ENCODE measurements at places on chromosomes 2 and 18. TPM values are rescaled to one million over a fixed set of nuclear protein-coding genes. Genes with fewer than 3 reads are reported as not detected.
A peak's percentile ranks its signal among the peaks of the same experiment; 100 is the strongest.

DNA sequence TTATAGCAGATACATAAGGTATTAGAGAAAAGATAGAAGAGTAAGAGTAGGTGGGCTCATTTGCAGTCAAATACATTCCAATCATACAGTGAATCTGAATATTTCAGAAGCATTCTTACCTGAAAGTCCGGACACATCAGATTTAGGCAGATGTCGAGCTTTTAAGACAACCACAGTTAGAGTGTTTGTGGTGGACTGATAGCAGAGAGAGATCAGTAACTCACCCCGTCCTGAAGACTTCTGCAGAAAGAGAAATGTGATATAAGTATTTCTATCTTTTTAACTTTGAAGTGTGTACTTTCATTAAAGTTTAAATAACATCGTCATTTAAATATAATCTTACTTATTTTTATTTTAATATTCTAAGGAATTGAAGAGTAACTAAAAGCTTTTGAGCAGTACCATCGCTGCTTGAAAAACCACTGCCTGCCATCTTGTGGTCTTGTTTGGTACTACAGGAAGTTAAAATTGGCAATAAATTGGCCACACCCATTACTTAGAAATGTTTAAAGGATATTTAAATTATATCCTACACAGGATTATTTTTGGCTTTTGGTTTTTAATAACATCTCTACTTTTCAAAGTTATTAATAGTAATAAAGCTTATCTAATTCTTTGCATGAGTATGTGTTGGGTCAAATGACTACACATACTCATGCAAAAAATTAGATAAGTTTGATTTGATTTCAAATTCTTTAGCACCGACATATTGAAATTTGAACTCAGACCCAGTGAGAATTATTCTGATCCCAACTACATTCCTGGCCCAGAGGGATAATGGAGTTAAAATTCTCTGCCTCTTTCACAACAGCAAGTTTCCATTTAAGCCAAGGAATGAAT lies 5.5 kb downstream of the SYT4 start:
- peaks cover 34% of the 10 kb centered on the region for H3K27me3 ChIP-seq
- no peak overlapping the region for H3K27ac ChIP-seq
- H3K36me3 ChIP-seq, result no peaks in the 10 kb centered on the region
- no peak overlapping the region for H3K4me3 ChIP-seq
- H3K4me1 ChIP-seq, result no peaks in the 10 kb centered on the region

GRCh38 chr18:9453283-9453682 lies 22.0 kb upstream of the RALBP1 start:
- H3K27me3 ChIP-seq, result peaks cover 33% of the 10 kb centered on the region
- no peak overlapping the region for H3K4me3 ChIP-seq

GRCh38 chr2:171830039-171830438 lies 64.0 kb downstream of the SLC25A12 start:
- no peak overlapping the region for H3K4me3 ChIP-seq
- peaks cover 9% of the 10 kb centered on the region for H3K4me1 ChIP-seq
- H3K27me3 ChIP-seq, result no peaks in the 10 kb centered on the region
- H3K36me3 ChIP-seq, result peaks cover 77% of the 10 kb centered on the region
- H3K27ac ChIP-seq, result no peak overlapping the region

- no peak overlapping the region for H3K4me3 ChIP-seq
- peaks cover 65% of the 10 kb centered on the region for H3K4me1 ChIP-seq
Observed at GRCh38 chr2:42959234-42960001, 167.0 kb upstream of the HAAO start.

DNA sequence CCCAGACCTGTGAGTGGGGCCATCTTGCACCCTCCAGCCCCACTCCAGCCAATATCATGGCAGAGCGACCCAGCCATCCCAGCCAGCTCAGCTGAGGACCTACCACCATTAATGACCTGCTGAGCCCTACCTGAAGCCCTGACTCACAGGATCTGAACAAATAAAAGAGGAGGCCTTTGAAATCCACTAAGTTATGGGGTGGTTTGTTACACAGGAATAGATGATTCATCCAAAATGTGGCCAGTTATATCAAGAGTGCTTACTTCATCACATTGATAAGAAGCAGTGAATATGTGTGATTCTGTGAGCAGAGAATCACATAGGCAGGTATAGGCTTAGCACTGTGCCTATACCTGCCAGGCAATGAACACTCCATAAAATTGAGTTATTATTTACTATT lies 34.7 kb upstream of the FAM124B start:
- H3K4me1 ChIP-seq, result no peaks in the 10 kb centered on the region
- H3K27ac ChIP-seq, result no peak overlapping the region
- no peaks in the 10 kb centered on the region for H3K36me3 ChIP-seq
- no peak overlapping the region for H3K4me3 ChIP-seq

GRCh38 chr2:215529271-215529670 lies 93.4 kb upstream of the FN1 start:
- H3K27me3 ChIP-seq, result no peaks in the 10 kb centered on the region
- H3K4me1 ChIP-seq, result peaks cover 73% of the 10 kb centered on the region
- DNase-seq, result no peak
- H3K4me3 ChIP-seq, result no peak overlapping the region
- peaks cover 2% of the 10 kb centered on the region for H3K36me3 ChIP-seq

DNA sequence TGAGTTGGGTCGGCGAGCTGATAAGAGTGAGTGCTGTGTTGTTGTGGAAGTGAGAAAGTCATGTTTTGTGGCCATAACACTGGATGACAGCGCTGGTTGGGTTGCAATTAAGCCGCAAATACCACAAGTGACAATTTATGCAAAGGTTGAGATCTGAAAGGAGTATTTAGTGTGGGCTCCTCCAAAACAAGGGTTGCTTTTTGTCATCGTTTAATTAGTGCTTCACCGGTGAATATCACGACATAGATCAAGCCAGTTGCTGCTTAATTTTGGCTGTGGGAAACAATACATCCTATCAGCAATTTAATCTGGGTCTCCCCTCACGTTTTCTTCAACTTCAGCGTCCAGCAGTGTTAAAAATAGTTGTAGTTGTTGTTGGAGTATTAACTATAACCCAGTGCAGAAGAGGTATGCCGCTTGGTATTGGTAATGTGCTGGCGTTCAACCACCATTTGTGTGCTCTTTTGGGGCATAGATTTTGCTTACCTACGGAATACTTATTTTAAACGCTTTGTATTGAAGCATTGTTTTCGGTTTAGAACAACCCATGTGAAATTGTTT lies 662 bp downstream of the ACVR2A start:
- no peak for DNase-seq
- H3K4me1 ChIP-seq, result peaks cover 38% of the 10 kb centered on the region
- no peaks in the 10 kb centered on the region for H3K27me3 ChIP-seq
- H3K27ac ChIP-seq, result peak overlapping the region; percentile 52
- no peaks in the 10 kb centered on the region for H3K36me3 ChIP-seq
- peak overlapping the region; percentile 93 for H3K4me3 ChIP-seq

FBXO41 gene
- 1.6 TPM for total RNA-seq

PRSS56 gene
- not detected for total RNA-seq

STK25 gene
- 197 TPM for total RNA-seq

All from osteocyte (in vitro differentiated cells).